Body of pancreas (tissue), 4 donors: ENCODE measurements at places on chromosomes 11 and 22. TPM values are rescaled to one million over a fixed set of nuclear protein-coding genes. Genes with fewer than 3 reads are reported as not detected.

DNA sequence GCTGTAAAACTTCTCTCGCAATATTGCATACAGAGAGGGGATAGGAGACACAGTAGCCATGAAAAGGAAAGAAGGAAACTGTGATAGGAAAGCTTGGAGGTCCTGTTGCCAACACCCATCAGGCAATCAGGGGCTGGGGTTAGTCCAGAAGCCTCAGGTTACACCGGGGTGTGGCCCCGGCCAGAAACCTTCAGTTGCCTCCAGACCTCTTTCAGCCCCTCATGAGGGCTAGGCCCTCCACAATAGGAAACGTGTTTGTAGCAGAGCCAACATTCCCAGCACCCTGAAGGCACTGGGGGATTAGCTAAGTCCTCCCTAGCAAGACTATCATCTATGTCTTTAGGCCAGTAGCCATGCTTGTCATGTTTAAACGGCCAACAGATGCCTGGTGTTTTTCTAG is 1048.0 kb upstream of the CNTN5 start:
- DNase-seq = no peak

GRCh38 chr11:102269927-102270326 is 47.4 kb upstream of the BIRC3 start:
- no peak for DNase-seq

- no peak for DNase-seq
Measured at GRCh38 chr11:87397011-87397865, 359.5 kb downstream of the TMEM135 start.

DNA sequence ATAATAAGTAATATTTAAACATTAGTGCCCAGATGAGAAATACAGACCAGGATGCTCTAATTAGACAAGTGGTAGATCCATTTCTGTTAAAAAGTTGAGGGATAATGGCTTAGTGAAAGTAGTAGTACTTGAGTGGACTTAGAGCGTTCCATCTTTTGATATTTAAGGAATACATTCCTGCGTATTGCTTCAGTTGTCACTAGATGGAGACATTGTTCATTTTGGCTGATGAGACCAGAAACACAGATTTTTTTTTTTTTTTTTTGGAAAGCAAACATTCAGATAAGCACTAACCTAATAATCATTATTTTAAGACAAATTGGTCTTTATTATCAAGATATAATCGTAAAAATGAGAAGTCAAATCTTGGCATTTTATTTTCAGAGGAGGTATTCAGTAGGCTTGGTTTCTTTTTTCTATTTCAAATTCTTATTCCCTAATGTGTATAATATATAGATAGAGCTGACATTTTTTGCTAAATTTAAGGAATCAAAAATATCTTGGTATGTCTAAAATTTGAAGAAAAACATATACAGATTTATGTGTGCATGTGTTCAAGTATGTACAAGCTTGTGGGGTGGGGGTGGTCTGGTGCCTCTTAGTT is 92.9 kb downstream of the DYNC2H1 start:
- no peak for DNase-seq

- DNase-seq = no peak
Measured at GRCh38 chr11:1571760-1572196, 293 bp downstream of the DUSP8 start.

DNA sequence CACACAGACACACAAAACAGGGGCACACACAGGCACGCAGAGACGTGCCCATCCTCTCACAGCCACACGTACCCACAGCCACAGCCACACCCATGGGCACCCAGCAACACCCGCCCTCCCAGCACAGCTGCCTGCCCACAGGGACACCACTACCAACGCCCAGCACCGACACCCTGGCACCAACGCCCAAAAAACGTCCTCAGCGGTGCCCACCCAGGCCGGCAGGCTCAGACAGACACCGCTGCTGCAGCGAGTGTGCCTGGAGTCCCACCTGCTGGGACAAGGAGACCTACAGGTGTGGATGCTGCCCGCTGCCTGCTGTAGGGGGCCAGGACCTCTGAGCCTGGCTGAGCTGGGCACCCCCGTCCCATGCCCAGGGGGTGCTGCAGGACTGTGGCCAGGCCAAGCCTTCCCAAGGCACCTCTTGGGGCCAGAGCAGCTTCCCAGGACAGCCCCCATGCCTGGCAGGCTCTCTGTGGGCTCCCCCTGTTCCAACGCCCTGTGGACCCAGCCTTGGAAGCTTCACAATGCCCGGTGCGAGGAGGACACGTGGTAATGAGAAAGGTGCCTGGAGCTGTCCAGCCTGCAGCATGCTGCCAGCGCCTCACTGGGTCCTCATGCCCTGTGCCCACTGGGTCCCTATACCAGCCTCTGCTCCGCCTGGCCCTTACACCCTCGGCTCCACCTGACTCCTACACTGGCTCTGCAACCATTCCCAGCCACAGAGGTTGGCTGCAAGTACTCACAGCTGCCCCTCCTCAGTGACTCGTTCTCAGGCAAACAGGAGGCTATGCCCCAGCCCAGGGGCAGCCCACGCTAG is 45.8 kb upstream of the TH start:
- DNase-seq = peak; percentile 8

- DNase-seq = peak; percentile 86
Measured at GRCh38 chr11:111841370-111842053, 29.9 kb downstream of the ALG9 start.

GRCh38 chr11:2766166-2766565 is 66.4 kb upstream of the KCNQ1OT1 start:
- no peak for DNase-seq

DNA sequence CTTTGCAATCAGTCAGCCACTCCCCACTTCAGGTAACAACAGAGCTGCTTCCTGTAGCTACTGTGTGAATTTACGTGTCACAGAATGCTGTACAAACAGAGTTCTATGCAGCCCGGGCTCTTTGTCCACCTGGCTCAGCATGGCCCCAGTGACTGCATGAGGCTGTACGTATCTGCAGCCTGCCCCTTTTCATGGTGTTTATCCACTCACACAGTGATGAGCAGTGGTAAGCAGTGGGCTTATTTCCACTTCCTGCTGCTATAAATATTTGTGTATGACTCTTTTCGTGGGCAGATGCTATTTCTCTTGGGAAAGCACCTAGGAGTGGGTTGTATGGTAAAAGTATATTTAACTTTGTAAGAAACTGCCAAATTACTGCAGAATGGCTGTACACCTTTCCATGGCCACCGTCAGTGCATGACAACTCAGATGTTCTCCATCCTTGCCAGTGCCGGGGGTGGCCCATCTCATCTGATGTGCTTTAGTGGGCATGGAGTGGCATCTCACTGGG is 43.3 kb downstream of the MYEOV start:
- DNase-seq = peak; percentile 84

DNA sequence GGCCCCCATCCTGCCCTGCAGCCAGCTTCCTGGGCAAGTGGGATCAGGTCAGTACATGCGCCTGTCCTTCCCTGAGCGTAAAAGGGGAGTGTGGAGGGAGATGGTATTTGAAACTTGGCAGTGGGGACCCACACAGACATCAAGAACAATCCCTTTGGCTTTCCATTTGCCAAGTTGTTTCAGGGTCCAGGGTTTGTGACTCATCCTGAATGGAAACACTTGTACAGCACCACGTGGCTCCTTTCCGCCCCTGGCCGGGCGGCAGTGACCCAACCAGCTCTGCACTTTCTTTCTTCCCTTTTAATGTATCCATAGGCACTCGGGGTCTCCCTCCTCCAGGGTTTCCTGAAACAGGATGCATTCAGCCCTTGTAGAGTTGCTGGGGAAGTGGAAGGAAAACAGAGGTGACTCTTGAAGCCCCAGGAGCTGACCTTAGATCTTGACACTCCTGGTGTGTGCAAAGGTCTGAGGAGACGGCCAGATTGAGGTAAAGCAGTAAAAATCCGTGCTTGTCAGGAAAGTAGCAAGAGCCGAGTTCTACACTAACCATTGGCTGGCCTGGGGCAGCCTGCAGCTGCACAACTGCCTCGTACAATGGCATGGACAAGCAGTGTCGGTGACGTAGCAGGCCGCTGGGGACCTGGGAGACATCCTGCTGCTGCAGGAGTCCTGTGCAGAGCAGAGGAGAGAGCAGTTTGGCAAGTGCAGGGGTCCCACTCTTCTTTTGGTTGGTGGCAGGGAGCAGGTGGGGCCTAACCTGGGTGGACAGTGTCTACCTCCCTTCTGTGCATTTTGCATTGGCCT is 189.8 kb downstream of the SNX19 start:
- DNase-seq = no peak

DNA sequence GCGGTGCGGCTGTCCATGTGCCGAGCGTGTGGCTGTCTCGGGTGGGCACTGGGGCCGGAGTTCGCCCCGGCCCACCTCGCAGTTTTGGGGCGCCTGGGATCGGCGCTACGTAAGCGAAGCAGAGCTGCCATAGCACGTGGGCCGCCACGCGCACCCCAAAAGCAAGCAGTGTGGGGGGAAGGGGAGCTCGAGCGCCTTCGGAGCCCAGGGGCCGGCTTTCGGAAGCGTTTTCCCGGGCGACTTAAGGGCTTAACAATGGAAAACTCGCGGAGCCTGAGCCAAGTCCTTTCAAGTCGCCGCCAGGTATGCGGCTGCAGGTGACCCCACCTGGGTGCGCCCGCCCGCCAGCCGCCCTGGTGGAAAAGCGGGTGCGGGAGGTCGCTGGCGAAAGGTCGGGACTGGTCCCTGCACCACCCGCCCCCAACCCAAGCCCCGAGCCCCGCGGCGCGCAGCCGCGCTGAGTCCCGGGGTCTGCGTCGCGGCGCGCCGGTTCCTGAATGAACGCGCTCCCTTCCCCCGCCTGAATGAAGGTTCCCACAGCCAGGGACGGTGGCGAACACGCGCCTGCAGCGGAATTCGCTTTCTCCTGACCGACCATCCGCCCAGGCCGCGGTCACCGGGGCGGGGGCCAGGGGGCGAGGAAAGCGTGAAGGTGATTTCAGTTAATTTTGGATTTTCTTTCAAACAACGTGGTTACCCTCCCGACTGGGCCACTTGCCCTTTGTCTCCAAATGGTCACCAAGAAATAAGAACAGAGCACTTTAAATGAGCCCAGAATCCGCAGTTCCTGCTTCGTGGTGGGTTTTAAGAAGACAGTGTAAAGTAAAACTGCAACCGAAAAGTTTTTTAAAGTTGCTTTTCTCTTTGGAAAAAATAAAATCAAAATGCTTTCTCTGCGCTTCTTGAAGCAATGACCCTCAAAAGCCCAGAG is 2.8 kb upstream of the CCND1 start:
- DNase-seq = peak; percentile 71

DNA sequence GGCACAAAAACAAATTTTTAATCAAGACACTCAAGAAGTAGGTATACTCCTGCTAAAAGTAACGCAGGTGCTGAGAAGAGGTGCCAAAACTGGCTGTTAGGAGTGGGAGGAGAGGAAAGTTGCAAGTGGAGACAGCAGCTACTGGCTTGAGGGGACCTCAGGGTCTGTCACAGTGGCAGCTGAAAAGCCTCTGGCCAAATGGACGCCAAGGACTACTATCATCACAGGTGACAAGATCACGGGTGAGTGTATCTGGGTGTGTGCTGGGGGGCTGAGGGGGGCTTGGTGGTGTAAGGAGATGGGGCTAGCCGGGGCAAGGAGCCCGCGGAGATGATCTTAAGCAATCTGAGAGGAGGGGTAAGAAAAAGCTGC is 687 bp downstream of the ZNF202 start:
- no peak for DNase-seq

GRCh38 chr11:75588051-75588481 is 26.0 kb downstream of the SERPINH1 start:
- DNase-seq = peak; percentile 37

DNA sequence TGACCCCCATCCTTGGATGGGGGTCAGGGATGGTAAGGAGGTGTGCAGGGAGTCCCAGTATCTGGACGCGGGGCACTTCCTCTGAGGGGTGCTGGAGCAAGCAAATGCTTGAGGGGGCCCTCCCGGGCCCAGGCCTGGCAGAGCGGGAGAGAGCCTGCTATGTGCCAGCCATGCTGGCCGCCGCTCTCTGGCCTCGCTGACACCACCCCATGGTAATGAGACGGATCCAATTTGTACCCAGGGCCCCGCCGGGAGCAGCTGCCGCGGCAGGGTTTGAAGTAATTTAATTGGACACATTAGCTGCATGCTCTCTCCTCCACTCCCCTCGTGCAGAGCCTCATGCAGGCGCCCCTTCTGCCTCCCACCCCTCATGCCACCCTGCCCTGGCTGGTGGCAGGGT is 6.3 kb downstream of the SYT7 start:
- DNase-seq = no peak

DNA sequence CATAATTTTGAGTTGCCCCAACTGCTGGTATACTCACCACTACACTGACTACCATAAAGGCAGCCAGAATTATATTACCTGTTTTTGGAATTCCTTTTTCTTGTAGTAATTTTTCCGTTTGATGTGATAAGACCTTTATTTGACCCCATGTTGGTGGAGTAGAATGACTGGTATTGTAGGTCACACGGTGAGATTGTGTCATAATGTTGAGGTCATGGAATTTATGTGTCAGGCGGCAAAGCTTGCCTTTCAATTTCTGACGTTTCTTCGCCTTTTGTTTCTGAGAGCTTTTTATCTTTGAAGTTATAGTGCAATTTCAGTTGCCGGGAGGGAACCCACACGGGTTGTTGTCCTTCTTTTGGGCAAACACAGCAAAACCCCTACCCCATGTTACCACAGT is 13.0 kb downstream of the OR52K1 start:
- no peak for DNase-seq

DNA sequence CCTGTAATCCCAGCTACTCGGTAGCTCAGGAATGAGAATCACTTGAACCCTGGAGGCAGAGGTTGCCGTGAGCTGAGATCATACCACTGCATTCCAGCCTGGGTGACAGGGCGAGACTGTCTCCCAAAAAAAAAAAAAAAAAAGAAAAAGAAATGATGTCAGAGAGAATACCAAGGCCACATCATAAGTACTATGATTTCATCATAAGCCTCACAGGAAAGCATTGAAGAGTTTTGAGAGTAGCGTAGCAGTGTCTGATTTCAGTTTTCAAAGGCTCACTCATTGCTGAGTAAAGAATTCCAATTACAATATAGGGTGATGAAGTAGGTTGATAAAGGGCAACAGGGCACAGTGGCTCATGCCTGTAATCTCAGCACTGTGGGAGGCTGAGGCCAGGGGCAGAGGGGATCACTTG is 88.8 kb downstream of the MRTFA start:
- no peak for DNase-seq

The MS4A6E gene
- not detected for total RNA-seq

The IL17REL gene
- not detected for total RNA-seq

The TIMP3 gene
- total RNA-seq = 280 TPM

The CDHR5 gene
- total RNA-seq = 14.5 TPM

The C22orf42 gene
- 4.0 TPM for total RNA-seq

The MPPED2 gene
- total RNA-seq = 1.6 TPM

The OSBP gene
- total RNA-seq = 28.5 TPM

The TCN1 gene
- not detected for total RNA-seq
